Choroid plexus epithelial cell (primary cell): ENCODE measurements at places on chromosomes 16 and 17.

GRCh38 chr17:50171371-50172071, 5.7 kb downstream of the SGCA start:
- DNase-seq = no peak

DNA sequence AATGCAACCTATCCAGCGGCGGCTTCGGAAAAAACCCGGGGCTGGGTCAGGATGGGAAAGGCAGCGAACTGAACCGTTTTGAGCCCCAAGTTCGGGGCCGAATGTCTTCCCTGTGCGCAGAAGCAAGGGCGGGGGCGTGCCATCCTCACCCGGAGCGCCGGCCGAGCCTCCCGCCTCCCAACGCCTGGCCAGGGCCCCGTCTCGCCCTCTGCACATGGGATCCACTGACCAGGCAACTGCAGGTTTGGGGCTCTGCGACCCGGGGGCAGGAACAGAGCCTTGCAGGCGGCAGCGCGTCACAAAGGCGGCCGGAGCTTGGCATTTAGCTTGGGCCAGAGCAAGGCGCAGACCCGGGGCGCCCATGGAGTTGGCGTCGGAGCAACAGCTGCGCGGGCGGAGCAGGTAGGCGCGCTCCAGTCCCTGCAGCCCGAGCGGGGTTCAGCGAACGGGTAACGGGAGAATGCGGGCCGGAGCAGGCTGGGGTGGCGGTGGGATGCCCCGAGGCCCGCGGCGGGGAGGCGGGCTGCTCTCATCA, at the start of gene FBXO39:
Gene FBXO39, plus strand, starts transcription at position 345 of the 535 bp plus-strand sequence. CDS start 3,654 bp downstream, outside the sequence.
- no peak for DNase-seq

DNA sequence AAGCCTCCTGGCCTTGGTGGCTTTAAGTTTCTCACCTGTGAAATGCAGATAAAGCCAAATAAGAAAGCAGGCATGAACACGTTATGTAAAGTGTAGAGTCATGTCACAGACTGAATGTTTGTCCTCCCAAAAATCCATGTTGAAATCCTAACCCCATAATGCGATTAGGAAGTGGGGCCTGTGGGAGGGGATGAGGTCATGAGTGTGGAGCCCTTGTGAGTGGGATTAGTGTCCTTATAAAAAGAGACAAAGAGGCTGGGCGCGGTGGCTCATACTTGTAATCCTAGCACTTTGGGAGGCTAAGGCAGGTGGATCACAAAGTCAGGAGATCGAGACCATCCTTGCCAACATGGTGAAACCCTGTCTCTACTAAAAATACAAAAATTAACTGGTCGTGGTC, 19.5 kb upstream of the C16orf78 start:
- DNase-seq = no peak

- peak; percentile 9 for DNase-seq
Measured at GRCh38 chr16:51464996-51465395, 313.9 kb upstream of the SALL1 start.

DNA sequence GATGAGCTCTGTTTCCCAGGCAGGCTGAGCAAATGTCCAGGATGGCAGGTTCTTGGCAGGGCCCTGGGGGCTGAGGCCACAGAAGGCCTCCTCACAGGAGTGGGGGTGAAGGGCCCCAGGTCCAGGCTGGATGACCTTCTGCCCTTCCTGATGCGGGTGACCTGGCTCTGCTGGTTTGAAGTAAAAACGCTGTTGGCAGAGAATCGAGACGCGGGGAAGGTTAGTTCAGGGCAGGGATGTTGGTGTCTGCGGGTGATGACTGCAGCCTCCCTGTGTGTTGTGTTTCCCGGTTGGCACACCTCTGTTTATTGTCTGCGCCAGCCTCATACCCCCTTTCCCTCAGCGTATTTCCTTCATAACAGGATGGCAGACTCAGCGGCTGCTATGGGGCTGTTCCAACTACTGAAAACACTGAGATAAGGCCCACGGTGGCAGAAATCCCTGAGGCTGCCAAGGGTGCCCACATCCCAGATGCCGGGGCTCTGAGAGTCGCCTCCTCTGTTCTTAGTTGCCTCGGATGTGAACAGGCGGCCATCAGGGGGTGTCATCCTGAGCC, 104.6 kb downstream of the METRNL start:
- DNase-seq = no peak

- no peak for DNase-seq
Measured at GRCh38 chr17:17508646-17509591, 12.7 kb upstream of the RASD1 start.

GRCh38 chr16:78428193-78428592, 328.7 kb downstream of the WWOX start:
- DNase-seq = no peak

DNA sequence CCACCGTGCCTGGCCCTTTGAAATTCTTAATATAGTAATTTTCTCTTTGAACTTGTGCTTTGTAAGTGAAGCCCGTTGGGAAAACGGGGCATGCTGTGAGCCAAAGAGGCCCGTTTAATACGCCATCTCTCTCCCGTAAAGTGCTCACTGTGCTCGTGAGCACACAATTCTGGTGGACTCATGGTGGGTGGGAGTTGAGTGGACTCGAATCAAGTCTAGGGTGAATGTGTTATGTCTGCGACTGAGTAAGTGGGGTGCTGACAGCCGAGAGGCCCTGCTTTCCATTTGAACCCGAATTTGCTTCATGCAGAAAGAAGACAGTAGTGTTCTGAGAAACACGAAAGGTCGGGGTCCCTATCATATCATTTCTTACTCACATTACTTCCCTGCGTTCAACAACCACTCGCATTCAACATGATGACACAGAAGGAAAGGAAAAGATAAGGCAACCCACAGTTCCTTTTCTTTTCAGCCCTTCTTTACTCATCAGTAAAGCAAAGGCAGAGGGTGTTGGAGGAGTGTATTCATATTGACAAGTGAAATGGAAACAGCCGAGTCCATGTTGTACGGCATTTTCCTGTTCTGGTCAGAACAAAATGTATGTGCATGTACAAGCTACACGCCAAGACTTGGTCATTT, 4.8 kb upstream of the ATP2A3 start:
- no peak for DNase-seq

- DNase-seq = no peak
Measured at GRCh38 chr17:17716837-17717523, 35.7 kb downstream of the RAI1 start.

DNA sequence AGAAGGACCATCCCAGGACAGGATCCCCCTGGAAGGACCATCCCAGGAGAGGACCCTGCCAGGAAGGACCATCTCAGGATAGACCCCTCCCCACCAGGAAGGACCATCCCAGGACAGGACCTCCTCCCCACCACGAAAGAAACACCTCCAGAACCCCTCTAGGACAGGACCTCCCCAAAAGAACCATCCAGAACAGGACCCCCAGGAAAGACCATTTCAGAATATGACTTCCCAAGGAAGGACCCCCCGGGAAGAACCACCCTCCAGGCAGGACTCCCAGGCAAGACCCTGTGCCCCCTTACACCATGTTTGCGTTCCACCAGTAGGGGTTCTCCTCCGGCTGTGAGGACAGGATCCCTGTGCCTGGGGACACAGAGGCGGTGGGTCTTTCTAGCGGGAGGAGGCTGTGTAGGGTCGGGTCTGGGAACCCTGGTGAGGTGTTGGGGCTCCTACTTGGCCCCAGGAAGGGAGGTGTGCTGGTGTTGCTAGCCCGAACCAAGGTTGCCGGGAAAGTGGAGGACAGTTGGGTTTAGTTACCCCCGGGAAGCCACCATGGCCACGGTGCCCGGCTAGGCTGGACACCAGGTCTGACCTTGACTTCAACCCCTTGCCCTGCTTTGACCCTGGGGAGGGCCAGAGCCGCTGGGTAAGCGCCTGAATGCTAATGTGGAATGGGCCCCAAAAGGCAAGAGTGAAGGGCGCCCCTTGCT, 2.2 kb downstream of the NOTUM start:
- no peak for DNase-seq

DNA sequence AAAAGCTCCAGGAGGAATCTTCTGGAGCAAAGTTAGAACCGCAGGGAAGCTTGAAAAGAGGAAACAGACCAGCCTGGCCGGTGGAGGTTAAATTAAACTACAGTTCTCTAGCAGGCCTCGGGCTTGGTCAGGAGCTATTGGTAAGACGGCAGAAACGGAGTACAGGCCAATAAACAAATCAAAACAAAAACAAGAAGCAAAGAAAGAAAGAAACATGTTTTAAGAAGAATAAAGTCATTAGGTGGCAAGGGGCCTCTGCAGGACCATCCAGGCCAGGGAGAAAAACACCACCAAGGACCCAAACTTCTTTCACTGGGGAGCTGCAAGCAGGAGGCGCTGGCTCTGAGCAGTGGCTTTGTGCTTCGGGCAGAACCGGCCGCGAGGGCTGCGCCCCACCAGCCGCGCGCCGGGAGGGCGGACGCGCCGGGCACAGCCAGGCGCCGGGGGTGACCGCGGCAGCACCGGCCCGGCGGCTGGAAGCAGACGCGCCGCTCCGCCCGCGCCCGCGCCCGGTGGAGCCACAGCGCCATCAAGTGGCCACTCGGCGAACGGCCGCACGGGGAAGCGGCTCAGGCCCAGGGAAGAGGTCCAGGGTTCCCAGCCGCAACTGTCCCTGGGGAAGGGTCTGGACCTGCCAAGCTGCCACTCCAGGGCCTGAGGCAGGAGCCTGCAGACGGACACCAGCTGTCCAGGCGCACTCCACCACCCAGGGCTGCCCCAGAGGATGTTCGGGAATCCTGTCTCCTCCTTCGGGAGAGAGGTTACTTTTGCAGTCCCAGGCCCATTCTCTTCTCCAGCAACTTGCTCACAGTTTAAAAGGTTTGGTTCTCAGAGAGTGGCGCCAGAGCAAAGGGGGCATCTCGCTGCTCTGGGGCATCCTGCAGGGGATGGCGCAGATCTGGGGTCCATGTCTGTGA, 419.4 kb downstream of the SOX9 start:
- DNase-seq = peak; percentile 69

DNA sequence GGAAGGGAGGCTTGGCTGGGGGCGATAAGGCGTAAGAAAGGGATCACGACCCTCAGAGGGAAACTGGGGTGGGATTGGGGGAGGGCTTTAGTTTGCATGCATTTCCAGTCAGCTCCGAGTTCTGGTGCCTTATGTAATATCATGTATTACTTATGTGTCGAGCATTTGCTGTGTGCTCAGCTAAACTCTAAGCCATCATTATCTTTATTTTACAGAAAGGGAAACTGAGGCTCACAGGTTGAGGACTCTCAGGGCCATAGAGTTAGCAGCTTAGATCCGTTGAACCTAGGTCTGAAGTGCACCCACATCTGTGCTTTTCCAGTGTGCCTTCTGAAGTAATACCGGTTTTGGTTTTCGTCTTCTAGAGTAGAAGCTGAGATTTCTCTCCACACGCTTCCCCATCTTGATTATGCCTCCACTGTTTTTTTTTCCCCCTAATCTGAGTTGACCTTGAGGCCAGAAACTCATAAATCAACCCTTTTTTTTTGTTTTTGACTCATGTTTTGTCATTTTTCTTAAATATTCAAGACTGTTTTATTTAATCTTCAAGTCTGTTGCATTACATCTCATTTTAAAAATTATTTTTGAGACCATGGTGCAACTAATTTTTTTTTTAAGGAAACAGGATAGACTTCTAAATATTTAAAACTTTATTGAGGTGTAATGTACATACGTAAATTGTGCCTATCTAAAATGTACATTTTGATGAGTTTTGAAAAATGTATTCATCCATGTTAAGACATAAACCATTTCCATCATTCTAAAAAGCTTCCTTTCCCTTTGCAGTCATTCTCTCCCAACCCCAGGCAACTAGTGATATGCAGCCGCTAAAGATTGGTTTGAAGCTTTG, 741 bp downstream of the CYB5B start:
- no peak for DNase-seq

- peak; percentile 74 for DNase-seq
Measured at GRCh38 chr16:30112197-30113030, 923 bp downstream of the GDPD3 start.

DNA sequence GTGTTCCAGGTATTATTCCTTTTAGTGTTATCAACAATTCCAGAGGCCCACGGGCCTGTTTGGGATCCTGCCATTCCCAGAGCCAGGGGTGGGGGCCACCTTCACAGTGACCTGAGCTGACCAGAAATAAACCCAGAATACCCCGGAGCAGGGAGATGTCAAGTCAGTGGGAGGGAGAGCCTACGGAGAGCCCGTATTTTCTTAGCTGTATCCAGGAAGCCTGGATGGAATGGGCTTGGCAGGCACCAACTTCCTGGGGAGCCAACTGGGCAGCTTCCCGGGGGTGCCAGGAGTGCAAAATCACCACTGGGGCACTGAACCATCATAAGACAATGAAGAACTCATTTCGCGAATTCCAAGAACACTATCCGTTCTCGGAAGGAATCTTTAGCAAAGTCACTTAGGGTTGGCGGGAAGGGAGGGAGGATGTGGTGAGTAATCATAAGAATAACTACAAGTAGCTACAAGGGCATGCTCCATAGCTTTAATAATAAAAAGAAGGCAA, 13.2 kb upstream of the MRTFB start:
- DNase-seq = peak; percentile 44

DNA sequence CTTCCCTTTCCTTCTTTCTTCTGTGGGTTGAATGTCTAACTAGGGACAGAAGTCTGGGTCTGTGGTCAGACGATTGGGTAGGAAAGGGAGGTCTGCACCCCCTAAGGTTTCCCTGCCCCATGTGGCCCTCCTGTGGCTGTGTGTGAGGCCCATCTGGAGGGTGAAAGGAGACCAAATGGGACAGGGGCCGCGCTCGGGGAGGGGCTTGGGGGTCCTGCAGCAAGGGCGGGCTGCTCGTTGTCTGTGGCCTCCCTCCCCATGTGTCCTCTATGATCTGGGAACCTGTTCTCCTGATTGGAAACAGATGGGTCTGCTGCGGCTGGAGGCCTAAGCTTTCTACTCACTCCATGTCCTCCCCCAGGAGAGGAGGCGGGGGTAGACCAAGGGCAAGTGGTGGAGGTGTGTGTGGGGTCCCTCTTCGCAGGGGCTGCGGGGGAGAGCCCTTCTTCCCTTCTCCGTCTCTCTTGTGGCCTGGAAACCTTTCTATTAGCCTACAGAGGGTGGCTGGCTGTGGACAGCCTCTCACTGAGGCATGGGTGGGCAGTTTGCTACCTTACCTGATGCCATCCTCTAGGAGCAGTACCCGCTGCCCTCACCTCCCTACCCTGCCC, 18.6 kb downstream of the IGFBP4 start:
- DNase-seq = no peak

- no peak for DNase-seq
Measured at GRCh38 chr16:68402748-68403040, 45.6 kb downstream of the SMPD3 start.

DNA sequence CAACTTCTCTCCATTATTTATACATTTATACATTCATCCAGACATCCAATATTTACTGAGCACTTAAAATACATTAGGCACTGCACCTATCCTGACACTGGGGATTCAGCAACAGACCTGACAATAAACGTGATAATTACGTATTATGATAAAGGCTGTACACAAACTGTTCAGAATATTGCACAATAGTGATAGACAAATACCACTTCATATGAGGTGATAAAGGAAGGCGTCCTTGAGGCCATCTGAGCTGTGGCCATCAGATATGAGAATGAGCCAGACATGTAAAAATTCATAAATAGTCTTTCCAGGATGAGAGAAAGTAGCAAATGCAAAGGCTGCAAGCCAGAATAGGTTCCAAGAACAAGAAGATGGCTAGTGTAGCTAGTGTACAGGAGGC, 8.6 kb downstream of the USP32 start:
- no peak for DNase-seq

DNA sequence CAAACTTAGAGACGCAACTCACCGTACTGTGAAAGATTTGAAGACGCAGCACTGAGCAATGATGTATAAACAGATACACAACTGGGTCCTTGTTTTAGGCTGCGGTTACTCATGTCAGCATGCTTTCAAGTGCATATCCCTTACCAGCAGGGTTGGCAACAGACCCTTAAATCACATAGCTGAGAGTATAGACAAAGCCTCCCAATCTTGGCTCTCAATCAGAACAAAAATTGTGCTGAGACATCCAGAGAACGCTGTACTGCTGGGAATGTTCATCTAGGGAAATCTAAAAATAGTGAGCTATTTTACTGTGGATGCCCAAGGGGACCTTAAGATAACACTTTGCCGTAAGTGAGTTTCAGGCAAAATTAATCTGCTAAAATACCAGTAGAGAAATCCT, 84.4 kb upstream of the NUDT7 start:
- peak; percentile 65 for DNase-seq
